ENCODE measurements at places on chromosomes 5 and 9. TPM values are rescaled to one million over a fixed set of nuclear protein-coding genes. Genes with fewer than 3 reads are reported as not detected.

ALDH1A1 gene
- total RNA-seq = 8.8 TPM

FOXD4L4 gene
- not detected for total RNA-seq

DNA sequence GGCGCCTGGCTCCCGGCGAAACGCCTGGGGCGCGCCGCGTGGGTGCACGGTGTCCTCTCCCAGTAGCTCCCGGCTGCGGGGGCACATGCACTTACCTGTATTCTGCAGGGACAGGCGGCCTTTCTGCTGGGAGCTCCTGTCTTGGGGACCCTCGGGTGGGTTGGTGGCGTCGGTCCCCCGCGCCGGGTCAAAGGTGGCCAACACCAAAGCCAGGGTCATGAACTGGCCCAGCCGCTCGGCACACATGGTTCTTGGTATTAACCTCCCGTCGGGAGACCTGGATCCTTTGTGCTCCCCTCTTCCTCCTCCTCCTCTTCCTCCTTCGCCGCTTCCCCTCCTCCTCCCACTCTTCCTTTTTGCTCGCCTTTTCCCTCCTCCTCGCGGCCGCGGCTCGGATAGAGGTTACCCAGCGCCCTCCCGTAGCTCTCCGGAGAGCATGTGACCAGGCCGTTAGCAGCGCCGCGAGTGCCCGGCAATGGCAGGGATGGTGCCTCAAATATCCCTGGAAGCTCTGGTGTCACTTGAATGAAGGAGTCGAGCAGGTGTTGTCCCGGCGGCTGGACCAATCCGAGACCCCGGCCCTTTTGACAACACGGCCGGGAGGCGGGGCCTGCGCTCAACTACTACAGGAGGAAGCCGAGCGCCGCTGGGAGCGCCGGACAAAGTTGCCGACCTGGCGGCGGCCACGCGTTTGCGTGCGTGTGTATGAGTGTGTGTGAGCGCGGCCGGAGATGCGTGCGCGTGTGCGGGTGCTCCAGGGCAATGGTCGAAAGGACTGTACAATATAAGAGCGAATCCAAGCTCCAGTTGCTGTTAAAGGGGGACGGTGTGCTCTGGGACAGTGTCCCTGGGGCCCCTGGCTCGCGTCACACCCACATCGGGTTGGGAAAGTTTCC is at the start of gene STC2:
STC2 (minus strand) TSS at position 467 of the 896 bp plus-strand sequence; CDS start at position 246, 221 bp downstream.
- peak; percentile 83 for DNase-seq
- peak within 1 kb of the TSS; percentile 71 for H3K27ac ChIP-seq
- no peaks in the 10 kb centered on the region for H3K27me3 ChIP-seq
- peak within 1 kb of the TSS; percentile 85 for H3K4me3 ChIP-seq
- H3K4me1 ChIP-seq = peaks cover 40% of the 10 kb centered on the region
- H3K36me3 ChIP-seq = peaks cover 8% of the 10 kb centered on the region

DNA sequence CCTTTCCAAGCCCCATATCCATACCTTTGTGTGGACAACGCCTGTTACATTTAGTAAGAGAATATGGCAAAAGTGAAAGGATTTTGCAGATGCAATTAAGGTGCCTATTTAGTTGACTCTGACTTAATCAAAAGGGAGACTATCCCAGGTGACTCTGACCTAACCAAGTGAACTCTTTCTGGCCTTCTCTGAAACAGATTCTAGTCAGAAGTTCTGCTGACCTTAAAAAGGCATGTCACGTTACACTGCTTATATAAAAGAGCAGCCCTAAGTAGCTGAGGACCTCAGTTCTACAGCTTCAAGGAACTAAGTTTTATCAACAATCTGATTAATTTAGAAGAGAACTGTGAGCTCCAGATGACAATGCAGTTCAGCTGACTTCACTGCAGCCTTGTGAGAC is 5.7 kb upstream of the TICAM2 start:
- H3K4me3 ChIP-seq = no peak overlapping the region
- H3K4me1 ChIP-seq = no peaks in the 10 kb centered on the region
- no peaks in the 10 kb centered on the region for H3K27me3 ChIP-seq
- no peaks in the 10 kb centered on the region for H3K36me3 ChIP-seq
- H3K27ac ChIP-seq = no peak overlapping the region
- no peak for DNase-seq

ZNF462 gene
- total RNA-seq = 40.5 TPM
